B cell (primary cell): ENCODE measurements at places on chromosomes 5 and 9. TPM values are rescaled to one million over a fixed set of nuclear protein-coding genes. Genes with fewer than 3 reads are reported as not detected.

- no peak for DNase-seq
These were observed 140.5 kb downstream of the IRX2 start for GRCh38 chr5:2610986-2611385.

DNA sequence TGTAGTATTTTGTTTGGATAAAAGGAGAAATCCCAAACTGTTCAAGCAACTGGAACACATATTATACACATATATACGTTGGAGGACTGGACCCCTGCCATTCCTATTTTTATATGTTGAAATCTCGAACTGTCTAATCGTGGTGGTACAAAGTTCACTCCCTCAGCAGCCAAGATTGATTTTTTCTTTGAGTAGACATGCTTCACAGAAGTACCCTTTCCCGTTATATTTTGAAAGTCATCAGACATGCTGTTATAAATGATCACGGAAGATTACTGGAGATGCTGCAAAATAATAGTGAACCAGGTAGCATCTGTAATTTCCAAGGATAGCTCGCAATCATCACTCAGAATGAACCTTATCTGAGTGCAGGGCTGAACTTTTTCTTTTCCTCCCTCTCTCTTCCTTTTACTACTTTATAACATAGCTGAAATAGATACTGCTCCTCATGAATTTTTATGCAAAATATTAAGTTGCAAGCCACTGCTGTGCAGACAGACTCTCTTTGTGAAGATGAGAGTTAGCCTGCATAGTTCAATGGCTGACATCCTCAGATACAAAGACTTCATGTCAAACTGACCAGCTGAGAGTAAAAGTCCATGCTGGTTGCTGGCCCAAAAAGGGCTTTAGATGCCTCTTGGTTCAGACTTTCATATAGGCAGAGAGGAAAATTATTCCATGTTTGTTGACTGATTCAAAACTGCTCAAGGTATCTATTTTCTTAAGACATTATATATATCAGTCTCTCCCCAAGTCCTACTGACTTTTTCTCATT lies 451.9 kb downstream of the TMEM38B start:
- no peak for DNase-seq

DNA sequence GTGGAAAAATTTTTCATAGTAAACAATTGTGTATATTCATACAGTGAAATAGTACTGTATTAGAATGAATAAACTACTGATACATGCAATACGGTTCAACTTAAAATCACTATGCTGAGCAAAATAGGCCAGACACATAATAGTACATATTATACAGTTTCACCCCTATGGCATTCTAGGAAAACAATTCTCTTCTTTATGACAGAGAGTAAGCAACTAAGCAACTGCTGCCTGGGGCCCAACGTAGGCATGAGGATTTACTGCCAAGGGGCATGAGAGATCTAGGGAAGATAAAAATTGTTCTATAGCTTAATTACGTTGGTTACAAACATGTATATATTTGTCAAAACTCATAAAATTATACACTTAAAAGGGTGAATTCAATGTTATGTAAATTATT lies 180.2 kb downstream of the DRD1 start:
- DNase-seq, result no peak

DNA sequence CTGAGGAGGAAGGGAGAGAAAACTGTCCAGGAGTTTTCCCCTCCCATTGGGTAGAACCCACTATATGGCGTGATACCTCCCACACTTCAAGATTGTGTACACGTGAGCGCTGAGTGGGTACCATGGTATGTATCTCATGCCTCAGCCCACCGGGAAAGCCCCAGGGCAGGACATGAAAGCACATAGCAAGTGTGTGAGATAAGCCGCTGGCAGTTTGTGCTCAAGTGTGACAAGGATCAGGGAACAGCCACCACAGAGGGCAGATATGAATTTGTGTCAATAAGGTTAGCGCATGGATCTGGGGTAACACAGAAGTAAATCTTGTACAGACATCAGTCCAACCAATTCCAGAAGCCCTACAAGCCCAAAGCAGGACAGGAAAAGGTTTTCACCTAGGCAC lies 42.6 kb upstream of the NAA35 start:
- DNase-seq, result no peak

DNA sequence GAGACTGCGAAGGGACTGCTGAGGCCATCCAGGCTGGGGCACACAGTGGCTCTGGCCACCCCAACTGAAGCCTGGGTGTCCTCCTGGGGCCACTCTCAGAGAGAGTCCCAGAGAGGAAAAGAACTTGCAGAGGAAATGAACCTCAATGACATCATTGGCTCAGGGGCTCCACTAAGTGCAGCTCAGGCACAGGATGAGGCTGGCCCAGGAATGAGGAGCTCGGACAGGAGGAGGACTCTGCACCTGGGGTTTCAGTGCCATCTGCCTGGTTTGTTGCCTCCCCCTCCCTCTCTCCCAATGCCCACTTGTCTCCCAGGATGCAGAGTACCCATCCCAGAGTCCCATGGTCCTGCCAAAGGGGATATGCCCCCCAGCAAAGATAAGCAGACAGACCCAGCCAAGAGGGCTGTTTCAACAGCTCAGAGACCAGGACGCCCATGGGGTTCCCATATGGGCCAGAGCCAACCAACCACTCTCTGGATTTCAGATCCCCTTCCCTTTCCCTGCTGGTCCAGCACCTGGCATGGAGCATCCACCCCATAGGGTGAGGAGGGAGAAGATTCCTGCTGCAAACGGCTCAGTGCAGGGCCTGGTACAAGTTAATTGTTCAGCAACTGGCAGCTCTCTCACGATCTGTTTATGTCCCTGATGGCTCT lies 26.9 kb upstream of the OLFM1 start:
- DNase-seq, result no peak

- no peak for DNase-seq
These were observed 371.5 kb downstream of the PRELID2 start for GRCh38 chr5:145463634-145464033.

DNA sequence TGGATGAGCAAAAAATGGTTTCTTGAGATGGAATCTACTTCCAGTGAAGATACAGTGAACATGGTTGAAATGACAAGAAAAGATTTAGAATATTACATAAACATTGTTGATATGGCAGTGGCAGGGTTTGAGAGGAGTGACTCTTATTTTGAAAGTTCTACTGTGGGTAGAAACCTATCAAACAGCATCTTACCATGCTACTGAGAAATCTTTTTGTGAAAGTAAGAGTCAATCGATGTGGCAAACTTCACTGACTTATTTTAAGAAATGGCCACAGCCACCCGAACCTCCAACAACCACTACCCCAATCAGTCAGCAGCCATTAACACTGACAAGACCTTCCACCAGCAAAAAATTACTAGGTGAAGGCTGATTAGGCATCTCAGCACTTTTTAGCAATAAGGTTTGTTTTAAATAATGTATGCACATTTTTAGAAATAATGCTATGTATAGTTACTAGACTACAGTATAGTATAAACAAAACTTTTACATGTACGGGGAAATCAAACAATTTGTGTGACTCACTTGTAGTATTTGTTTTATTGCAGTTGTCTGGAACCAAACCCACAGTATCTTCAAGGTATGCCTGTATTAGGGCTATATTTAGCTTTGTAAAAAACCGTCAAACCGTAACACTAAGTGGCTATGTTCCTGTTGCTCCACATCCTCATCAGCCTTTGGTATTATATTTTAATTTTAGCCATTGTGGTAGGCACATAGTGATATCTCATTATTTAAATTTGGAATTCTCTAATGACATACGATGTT lies 30.6 kb upstream of the ADAMTS6 start:
- DNase-seq, result no peak

The LPAR1 gene
- not detected in 2 replicates for total RNA-seq

The GPR21 gene
- 2.3 and 2.5 TPM in 2 replicates for total RNA-seq
